ENCODE measurements at places on chromosomes 7 and 10.

- no peak for DNase-seq
These were observed 5.4 kb upstream of the FZD9 start for GRCh38 chr7:73427902-73428787.

- DNase-seq: peak; percentile 54
These were observed 195.6 kb upstream of the CSTF2T start for GRCh38 chr10:51894771-51895578.

DNA sequence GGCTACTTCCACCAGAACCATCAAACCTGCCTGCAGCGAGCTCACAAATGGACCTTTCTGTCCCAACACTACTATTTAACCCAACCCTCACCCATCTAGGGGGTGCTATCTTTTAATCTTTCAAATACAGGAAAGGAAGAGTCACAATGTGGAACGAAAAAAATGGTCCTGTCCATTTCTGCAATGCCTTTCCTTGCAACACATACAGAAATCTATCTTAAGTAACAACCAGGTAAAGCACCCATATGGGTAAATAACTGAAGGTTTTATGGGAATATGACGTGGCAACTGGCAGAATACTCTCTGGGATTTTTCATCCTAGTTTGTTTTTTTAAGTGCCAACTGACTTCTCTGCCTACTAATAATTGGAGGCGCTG, 24.6 kb downstream of the TNS3 start:
- no peak for DNase-seq

DNA sequence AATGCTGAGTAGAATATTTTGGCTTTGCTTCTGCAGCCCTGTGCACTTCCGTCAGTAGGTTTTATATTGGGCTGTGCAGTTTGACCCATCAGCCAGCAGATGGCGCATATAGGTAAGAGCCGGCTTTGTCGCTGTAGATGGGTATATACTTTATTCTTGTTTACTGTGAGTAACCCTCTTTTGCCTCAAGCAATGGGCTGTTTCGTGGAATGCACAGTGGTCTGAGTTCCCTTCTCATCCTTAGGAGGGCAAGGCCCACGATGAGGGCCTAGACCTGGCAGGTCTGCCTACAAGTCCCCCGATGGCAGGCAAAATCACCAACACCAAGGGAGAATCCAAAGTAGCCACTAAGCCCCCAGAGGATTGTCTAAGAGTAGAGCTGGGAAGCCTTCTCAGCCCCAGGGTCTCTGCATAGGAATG, 1002.9 kb upstream of the KCND2 start:
- DNase-seq: peak; percentile 55

- no peak for DNase-seq
These were observed 17.1 kb upstream of the PRRT4 start for GRCh38 chr7:128378637-128379036.

DNA sequence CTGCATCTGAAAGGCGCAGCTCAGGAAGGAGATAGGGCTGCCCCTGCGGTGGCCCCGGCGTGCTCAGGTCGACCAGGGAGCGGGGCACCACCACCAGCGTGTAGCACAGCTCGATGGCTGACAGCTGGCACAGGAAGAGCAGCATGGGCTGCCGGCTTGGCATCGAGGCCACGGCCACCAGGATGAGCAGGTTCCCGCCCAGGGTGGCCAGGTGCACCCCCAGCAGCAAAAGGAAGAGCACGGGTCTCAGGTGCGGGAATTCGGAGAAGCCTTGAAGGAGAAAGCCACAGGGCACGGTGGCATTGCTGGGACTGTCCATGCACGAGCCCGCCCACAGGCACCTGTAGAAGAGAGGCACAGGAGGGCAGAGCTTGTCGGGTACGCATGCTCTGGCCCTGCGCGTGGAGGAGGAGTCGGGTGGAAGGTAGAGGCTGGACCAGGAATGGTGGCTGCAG, 33.9 kb downstream of the TAS2R41 start:
- no peak for DNase-seq

GRCh38 chr10:90745565-90745964, 112.3 kb downstream of the HTR7 start:
- DNase-seq: peak; percentile 9

GRCh38 chr7:41916450-41916927, 213.6 kb upstream of the INHBA start:
- peak; percentile 99 for DNase-seq

DNA sequence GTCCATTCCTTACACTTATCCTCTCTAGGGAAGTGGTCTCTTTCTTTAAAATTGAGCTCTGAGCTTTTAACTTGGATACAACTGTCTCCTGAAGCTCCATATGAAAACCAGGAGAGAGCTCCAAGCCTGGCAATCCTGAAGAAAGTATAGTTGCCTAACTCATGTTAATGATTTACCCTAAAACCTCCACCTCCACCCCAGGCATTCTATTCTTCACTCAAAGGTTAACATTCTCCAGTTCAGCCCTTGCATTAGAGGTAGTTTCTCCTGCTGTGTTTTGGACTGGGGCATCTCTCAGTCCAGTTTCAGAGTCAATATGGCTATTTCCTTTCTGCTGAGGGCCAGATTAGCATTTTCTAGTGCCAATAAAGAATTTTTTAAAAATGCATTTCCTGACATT, 195.5 kb downstream of the SLC25A13 start:
- no peak for DNase-seq

- peak; percentile 88 for DNase-seq
These were observed 69.9 kb upstream of the GTF2I start for GRCh38 chr7:74587435-74588126.

DNA sequence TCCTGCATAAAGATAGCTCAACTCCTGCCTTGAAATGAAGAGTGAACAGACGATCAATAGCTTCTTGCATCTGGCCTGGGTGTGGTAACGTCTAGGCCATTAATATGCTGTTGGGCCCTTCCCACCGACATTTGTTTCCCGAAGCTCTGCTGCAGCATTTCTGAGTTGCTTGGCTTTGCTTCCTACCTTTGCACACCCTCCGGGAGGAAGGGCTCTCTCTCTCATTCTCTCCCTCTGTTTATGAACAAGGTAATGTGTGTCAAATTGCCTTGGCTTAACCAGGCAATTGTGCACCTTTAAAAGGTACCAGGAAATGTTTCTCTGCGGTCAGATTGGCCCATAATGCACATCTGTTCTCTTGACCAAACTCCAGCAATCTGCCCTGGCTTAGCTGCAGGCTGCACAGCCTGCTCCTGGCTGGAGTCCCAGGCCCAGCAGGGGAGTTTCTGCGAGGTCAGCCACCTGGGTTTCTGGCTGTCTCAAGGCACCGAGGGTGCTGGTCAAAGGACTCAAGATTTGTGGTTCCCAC, 223.7 kb downstream of the SNX10 start:
- no peak for DNase-seq

DNA sequence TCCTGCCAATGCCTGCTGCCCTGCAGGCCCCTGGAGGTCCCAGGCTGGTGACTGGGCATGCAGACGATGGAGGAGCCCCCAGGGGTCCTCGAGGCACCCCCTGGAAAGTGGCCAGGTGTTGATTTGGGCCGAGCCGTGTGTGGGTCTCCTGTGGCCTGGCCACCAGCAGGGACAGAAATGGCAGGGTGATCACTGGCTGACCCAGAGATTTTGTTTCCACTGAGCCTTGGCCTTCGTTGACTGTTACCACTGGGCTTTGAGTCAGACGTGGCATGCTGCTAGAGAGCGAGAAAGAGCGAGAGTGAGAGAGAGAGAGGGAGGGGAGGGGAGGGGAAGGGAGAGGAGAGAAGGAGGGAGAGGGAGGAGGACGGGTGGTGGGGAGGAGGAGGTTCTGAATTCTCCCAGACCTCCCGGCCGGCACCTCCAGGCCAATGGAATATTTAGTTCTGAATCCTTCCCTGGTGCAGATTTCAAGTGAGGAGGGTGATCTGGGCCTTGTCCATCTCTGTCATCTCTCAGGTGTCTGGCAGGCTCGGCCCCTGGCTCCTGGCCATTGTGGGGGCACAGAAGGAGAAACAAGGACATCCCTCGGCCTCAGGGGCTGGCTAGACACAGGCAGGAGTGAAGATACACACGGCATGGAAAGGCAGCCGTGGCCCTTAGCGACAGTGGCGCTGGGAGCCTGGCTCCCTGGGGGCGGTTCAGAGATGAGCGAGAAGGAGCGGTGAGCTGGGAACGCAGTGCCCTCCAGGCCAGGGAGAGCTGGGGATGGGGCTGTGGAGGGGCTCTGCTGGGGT, 58.2 kb downstream of the GLRX3 start:
- DNase-seq: peak; percentile 6

DNA sequence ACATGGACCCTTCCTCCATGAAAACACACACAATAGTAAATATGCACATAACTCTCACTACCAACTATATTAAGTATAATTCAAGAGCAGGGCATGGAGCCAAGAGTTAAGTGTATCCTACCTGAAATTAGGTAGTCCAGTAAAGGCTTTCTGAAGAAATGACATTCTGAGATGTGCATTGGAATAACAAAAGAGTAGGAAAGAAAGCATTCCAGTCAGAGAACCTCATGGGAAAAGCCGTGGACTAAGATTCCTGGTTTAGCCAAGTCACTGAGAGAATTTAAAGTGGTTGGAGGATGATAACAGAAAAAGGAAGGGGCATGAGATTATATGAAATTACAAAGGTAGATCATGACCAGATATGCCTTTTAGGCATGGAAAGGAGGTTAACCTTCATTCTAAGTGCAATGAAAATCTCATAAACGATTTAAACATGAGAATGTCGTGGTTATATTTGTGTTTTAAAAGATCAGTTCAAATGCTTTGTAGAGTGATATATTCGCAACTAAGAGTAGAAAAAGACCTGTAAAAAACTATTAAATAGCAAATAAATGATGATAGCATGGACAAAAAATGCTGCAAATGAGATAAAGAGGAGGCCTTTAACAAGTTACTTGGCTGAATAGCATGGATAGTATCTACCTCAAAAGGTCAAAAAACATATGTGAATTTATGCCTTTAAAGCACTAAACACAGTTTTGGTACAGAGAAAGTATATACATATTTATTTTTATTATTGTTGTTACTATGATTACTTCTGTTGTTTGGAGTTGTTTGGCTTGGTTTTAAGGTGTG, 767.4 kb upstream of the GHITM start:
- DNase-seq: peak; percentile 70

DNA sequence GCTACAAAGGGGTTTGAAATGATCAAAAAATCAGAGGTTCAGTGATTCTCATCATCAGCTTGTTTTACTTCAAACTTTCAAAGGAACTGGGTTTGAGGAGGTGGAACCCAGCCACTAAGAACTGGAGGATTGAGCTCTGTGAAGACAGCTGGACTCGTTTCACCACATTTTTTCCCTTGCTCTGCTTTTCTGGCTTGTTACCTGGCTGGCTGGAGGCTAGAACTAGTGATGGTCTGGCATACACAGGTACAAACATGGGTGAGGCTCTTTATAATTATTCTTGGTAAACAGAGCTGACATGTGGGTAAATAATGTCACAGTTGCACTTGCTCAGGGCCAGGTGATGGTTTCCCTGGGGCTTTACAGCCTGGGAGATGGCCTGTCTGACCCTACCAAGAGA, 352.5 kb downstream of the FGFR2 start:
- no peak for DNase-seq

GRCh38 chr7:66920256-66920655, 769 bp upstream of the TMEM248 start:
- DNase-seq: no peak

DNA sequence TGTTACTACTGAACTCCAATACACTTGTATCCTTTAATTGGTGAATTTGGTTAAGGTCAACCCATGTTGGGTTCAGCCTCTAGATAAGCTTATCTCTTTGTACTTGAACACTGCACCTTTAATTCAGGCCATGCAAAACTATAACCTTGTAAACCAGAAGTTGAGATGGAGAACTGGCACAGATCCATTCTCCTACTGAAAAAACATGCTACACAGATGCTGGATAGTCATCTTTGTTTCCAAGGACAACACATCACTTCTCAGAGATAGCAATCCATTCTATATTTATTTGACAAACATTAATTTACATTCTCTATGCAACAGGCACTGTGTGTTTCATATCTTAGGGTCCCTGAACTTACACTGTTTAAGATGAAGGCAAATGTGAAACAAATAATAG, 2.9 kb upstream of the CDK14 start:
- no peak for DNase-seq

- DNase-seq: peak; percentile 4
These were observed 18.7 kb downstream of the ZNF786 start for GRCh38 chr7:149071641-149072437.

- no peak for DNase-seq
These were observed 37.6 kb downstream of the NPTX2 start for GRCh38 chr7:98654524-98655272.

GRCh38 chr7:22983257-22983855, 30.6 kb downstream of the HYCC1 start:
- peak; percentile 27 for DNase-seq

GRCh38 chr10:15719049-15719898, 448 bp downstream of the ITGA8 start:
- DNase-seq: peak; percentile 40

GRCh38 chr7:32916006-32916405, 24.4 kb upstream of the KBTBD2 start:
- DNase-seq: no peak

DNA sequence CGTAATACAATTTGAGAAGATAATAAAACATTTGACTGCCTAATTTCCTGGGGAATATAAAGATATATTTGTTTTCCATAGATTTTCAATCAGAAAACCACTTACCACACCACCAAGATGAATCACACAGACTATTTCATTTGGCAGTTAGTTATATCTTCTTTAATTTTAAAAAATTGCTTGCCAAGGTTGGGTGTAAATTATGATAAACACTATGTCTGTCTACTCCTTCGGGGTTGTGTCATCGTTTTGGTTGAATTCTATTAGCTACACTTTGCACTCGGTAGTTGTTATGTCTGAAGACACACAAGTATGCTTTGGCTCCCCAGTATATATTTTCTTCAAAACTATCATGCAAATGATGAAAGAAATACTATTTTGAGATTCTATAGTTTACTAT, 594.8 kb upstream of the SEMA3D start:
- DNase-seq: no peak

- no peak for DNase-seq
These were observed 155.0 kb downstream of the RNF216 start for GRCh38 chr7:5626498-5626897.

- DNase-seq: no peak
These were observed 282.2 kb downstream of the PHTF2 start for GRCh38 chr7:78080811-78081210.

DNA sequence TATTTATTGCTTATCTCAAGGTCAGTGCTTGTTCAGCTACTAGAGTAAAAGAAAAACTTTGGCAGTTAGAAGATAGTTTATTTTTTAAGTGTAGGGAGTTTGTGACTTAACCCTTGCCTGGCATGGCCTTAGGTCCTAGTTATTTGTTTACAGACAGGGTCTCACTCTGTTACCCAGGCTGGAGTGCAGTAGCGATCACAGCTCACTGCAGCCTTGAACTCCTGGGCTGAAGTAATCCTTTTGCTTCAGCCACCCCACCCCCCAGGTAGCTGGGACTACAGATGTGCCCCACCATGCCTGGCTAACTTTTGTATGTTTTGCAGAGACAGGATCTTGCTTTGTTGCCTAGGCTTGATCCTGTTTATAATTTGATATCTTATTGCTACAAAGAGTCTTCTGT, 4.2 kb downstream of the ANLN start:
- no peak for DNase-seq

GRCh38 chr7:22859641-22860290, 37.1 kb upstream of the TOMM7 start:
- no peak for DNase-seq

- peak; percentile 96 for DNase-seq
These were observed 30.6 kb upstream of the PFKFB3 start for GRCh38 chr10:6171881-6172695.
